ENCODE measurements at places on chromosomes 6 and 20.
A peak's percentile ranks its signal among the peaks of the same experiment; 100 is the strongest.

DNA sequence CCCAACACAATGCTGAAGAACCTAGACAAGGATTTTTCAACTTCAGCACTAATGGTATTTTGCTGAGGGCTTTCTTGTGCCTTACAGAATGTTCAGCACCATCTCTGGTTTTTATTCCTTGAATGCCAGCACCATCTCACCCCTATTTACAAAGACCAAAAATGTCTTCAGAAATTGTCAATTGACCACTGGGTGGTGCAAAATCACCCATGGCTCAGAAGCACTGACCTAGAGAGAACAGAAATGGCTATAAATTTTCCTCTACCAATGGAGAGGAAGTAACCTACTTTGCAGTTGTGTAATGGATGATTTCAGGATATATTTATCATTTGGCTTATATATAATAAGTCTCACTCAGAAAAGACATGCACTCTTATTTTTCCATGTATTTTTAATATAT, 431.0 kb upstream of the IRAK1BP1 start:
- DNase-seq, result peak; percentile 29

DNA sequence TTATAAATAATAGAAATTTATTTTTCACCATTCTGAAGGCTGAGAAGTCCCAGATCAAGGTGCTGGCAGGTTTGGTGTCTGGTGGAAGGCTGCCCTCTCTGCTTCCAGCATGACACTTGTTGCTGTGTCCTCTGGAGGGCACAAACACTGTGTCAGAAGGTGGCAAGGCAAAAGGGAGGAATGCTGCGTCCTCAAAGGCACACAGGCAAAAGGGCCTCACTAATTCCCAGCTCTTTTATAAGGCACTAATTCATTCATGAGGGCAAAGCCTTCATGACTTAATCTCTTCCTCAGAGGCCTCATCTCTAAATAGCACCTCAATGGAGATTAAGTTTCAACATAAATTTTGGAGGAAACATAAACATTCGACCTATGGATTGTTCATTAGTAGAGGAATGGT, 209.5 kb upstream of the SMLR1 start:
- DNase-seq, result no peak

- DNase-seq, result peak; percentile 60
These were observed 26.8 kb upstream of the CLIC5 start for GRCh38 chr6:46042355-46042999.

DNA sequence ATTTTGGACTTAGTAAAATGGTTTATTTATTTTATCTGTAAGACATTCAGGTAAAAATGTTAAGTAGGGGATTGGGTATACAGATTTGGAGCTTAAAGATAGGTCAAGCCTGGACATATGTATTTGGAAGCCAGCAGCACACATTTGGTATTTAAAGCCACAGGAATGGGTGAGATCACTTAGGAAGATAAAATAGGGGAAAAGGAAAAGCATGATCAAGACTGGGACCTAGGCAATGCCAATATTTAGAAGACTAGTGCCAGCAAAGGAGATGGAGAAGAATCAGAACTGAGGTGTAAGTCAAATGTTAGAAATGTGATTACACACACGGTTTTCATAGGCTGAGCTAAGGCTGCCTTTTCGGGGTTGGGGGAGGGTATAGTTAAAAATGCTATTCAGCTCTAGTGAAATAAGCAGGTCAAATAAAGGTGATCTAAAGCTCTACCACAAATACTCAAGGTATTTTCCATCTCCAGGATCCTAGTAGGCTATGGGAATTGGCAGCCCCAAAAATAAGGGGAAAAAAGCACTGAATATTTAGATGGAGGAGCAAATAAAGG, 20.6 kb downstream of the SLC2A12 start:
- no peak for DNase-seq

GRCh38 chr6:136737871-136738691, 54.2 kb downstream of the MAP3K5 start:
- peak; percentile 58 for DNase-seq

- DNase-seq, result peak; percentile 88
These were observed 31.5 kb upstream of the GCM1 start for GRCh38 chr6:53179961-53180651.

GRCh38 chr20:17645546-17646208, 36.4 kb downstream of the RRBP1 start:
- no peak for DNase-seq

GRCh38 chr6:148169706-148170105, 172.9 kb upstream of the SASH1 start:
- DNase-seq, result no peak

DNA sequence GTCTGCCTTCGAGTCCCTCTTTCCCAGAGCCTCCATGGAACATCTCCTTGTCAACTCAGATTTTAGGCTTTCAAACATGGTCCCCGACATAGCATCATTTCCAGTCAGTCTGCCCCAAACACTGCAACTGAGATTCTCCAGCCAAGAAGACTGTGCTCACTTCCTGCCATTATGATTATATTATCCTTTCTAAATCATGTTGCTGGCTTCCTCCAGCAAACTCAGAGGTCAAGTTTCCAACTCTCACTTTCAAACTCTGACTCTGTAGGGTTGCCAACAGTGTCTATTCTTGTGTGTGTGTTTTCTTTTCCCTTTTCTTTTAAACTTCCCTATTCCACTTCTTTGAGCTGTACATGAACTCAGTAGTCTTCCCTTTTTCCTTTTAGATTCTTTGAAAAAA, 61.2 kb upstream of the TRAF3IP2 start:
- peak; percentile 76 for DNase-seq

DNA sequence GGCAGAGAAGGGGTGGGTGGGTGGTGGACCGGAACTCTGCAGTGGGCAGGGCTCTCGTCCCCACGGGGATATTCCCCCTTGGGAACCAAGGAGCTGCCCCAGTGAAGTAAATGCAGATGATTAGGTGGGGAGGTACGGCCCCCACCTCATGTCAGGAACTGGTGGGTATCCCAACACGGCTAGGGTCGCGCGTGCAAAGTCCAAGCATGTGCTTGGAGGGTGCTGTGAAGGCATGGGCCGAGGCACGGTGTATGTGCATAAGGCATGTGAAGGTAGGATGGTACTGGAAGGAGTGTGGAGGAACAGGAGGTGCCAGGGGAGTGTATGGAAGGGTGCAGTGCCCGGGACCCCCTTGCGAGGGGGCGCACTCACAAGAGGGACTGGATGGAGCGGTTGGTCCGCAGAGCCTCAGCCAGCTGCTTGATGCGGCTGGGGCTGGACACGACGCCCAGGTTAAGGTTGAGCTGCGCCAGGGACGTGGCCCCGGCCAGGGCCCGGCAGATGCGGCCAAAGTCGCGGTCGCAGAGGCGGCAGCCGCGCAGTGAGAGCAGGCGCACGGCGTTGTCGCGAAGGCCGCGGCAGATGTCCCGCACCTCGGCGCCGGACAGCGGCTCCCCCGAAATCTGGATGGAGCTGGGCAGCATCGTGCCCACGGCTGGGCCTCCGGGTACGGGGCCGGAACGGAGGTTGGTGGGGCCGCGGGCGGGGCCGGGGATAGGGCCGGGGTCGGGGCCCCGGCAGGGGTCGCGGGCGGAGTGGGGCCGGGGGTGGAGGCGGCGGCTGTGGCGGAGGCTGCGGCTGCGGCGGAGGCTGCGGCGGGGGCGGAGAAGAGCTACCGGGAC, 783 bp downstream of the LRRC73 start:
- no peak for DNase-seq

- DNase-seq, result no peak
These were observed 35.3 kb downstream of the TFAP2B start for GRCh38 chr6:50853939-50854338.

GRCh38 chr20:43508604-43509040, 1.1 kb downstream of the L3MBTL1 start:
- DNase-seq, result no peak

DNA sequence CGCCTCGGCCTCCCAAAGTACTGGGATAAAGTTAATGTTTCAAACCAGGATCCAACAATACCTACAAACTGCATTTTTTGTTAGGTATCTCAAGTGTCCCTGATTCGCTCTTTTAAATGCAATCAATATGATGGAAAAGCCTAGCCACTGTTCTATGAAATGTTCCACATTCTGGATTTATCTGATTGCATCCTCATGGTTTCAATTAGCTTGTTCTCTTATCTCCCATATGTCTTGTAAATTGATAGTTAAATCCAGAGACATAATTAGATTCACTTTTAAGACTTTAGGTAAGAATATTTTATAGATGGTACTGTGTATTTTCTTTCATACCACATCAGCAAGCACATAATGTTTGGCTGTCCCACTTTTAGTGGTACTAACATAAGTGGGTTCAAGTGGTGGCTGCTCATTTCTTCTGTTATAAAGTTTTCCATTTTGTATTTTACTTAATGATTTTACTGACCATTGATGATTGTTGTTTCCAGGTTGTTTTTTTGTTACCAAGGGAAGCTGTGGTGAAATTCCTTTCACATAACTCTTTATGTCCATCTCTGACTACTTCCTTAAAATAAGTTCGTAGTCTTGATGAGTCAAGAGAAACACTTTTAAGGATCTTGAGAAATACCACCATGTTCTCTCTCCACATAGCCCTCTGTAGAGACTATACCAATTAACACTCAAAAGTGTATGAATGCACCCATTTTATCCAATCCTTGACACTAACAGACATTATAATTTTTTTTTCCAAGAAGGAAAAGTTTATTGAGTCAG, 40.5 kb downstream of the RNGTT start:
- no peak for DNase-seq

DNA sequence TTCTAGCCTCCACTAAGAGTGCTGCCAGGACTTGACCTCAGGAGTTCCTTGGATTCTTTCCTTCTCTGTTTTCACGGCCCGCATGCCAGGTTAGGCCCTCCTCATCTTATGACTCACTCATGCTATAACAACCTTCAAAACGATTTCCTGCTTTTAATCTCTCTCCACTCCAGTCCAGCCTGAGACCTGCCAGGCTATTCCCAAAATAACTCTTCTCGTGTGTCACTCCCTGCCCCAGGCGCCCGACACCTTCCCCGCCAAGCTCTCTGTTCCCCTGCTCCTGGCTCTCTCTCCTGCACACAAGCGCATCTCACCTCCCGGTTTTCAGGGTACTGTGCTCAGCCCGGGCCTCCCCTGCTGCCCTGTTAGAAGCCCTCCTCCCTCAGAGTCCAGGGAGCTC, 64.1 kb upstream of the RPS6KA2 start:
- no peak for DNase-seq

GRCh38 chr6:20509212-20509611, 25.0 kb upstream of the CDKAL1 start:
- no peak for DNase-seq

DNA sequence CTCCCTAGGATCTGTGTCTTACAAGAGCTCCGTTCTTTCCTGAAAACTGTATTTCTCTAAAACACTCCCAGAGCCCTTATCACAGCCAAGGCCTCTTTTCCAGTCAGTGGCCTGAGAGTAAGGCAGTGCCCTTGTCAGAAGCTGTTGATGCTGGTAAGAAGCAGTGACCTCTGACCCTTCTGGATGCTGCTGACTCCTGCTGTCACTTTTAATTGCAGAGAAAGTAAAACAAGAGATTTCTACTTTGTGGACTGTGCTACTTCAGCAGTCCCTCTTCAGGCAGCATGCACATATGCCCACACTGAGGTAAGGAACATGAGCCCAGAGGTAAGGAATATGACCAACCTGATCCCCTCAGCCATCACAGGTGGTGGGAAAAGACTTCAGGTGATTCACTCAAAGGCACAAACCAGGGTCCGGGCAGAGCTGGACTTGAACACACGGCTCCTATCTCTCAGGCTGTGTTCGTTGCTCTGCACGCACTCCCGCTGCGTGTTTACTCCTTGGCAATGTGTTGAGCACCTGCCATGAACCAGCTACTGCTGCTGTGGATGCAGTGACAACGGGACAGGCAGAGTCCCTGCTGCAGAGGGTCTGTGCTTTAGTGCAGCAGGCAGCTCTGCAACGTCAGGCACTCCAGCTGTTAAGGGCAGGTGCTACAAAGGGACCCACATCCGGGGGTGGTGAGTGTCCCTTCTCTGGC, 201.9 kb upstream of the CST7 start:
- DNase-seq, result no peak

GRCh38 chr20:38927902-38928578, 1.8 kb downstream of the FAM83D start:
- no peak for DNase-seq

GRCh38 chr6:151497905-151498304, 4.1 kb downstream of the CCDC170 start:
- no peak for DNase-seq

- no peak for DNase-seq
These were observed 584.4 kb upstream of the CDH4 start for GRCh38 chr20:60667641-60668040.

- no peak for DNase-seq
These were observed 185.6 kb upstream of the EPHA7 start for GRCh38 chr6:93604951-93605350.

DNA sequence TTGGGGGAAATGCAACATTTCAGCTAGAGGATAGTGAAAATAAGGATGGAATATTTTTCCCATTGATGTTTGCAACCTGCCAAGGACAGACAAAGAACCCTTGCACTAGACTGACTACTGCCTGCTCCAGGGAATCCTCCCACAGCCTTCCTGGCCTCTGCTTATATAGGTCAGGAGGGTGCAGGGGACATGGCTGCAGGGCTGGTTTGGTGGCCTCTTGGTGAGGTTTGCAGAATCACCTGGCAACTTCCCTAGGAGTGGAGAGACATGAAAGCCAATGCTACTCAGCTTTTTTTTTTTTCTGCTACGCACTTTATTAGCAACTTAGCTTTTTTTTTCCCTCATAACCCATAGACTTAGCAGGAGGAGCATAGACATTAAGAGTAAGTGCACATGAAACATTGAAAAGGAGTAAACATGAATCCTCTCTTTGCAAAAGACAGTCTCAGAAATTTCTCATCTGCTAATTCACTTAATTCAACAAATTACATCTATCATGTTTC, 39.8 kb upstream of the CDYL start:
- DNase-seq, result no peak

DNA sequence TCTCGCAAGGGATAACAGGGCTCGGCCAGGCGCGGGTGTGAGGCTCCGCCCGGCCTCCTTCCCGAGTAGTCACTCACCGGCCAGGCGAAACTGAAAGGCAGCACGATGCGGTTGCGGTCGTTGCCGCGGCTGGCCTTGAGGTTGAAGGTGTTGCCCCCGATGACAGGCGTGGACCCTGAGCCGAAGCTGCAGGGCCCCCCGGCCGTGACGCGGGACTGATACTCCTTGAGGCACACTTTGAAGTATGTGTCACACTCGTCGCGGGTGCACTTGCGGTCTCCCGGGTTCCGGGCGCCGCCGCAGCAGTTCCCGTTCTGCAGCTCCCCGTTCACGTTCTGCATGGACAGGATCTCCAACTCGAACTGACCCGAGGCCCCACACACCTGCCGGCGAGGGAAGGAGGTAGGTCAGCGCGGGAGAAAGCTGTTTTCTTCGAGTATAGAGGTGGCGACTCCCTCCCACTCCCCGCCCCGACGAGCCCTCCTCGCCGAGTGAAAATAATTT, 1.1 kb downstream of the JAG1 start:
- no peak for DNase-seq

GRCh38 chr20:25538838-25539665, 46.3 kb downstream of the NINL start:
- no peak for DNase-seq

- no peak for DNase-seq
These were observed 79.6 kb downstream of the RPS12 start for GRCh38 chr6:132893772-132894490.

- no peak for DNase-seq
These were observed 312.9 kb downstream of the SAMD5 start for GRCh38 chr6:147821295-147821897.
